Activated T-helper 2 cell treated with anti-CD3 and anti-CD28 coated beads, Interferon-gamma antibody, Interleukin-2, Interleukin-4, amounts not matched to agents 10 μg/mL and 5 μg/mL and 100 μg/mL, durations not matched to agents 14 hours and 24 hours and 36 hours (primary cell): ENCODE measurements at places on chromosomes 7 and 10. TPM values are rescaled to one million over a fixed set of nuclear protein-coding genes. Genes with fewer than 3 reads are reported as not detected.

Gene LMOD2
- total RNA-seq: not detected in 2 replicates

GRCh38 chr7:139046143-139046542 is 10.3 kb upstream of the ZC3HAV1L start:
- DNase-seq: no peak

- DNase-seq: no peak
These were observed 511.4 kb upstream of the TPK1 start for GRCh38 chr7:145347271-145347670.

DNA sequence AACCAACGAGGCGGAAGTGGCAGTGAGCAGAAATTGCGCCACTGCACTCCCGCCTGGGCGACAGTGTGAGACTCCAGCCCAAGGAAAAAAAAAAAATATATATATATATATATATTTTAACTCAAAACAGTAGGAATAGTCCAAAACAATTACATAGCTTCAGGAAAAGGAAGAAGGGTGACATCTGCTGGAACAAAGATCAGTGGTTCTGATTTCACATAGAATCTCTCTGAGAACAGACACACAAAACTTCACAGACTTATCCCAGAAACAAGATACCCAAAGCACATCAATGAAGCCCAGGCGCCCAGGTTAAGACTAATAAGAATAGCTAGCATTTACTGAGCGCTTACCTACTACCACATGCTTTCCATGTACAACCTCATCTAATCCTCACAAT is 45.0 kb downstream of the DNMBP start:
- no peak for DNase-seq

- DNase-seq: no peak
These were observed 363.3 kb downstream of the ARL4A start for GRCh38 chr7:13050703-13051102.

DNA sequence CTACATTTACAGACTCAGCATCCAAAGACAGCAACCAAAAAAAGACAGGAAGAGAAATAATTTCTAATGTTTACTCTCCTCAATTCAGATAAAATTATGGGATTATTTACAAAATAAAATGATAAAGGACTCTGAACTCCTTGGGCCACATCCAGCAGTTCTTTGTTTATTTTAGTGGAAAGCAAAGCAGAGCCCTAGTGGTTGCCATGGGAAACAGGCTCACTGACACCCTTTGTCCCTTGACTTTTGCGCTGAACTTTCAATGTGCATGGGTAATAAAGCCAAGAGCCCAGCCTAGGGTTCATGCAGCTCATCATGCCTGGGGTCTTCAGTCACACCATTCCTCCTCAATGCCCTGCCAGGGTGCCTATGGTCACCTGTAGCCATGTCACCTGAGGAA is 442.6 kb upstream of the IGFBP3 start:
- DNase-seq: no peak
